ENCODE measurements at places on chromosomes 7 and 10.
A peak's percentile ranks its signal among the peaks of the same experiment; 100 is the strongest.

DNA sequence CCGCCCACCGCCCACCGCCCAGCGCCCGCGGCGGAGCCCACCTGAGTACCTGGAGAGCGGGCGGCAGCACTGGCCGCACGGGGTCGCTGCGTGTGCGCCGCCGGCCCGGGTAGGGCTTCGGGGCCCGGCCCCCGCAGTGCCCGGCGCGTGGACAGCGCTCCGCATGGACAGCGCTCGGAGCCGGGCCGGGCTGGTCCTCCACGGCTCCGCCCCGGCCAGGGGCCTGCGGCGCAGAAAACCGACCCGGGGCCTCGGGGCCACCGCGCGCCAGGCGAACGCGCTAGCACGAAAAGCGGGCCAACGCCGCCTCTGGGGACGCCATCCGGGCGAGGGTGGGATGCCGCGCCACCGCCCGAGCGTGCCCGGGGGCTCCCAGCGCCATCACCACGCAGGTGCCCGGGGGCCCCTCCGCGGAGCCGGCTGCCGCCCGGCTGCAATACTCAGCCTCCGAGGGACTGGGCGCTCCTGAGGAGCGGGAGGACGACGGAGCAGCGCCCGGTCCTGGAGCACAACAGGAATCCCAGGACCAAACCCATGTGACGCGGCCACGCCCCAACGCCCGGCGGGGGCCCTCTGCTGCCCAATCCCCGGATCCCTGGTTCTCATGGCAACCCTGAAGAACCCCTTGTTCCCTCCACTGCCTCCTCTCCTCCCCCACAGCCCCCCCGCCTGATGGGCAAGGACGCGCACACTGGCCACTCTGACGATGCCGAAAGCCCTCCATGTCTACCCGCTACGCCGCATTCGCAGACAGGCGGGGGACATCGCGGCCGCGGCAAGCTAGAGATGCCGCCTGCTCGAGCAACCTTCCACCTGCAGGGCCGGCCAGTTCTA is at the start of gene GRB10:
Gene GRB10 (minus strand): TSS at position 522 of the 834 bp plus-strand sequence. CDS start 50,574 bp downstream, outside the sequence.
- DNase-seq = peak; percentile 16

DNA sequence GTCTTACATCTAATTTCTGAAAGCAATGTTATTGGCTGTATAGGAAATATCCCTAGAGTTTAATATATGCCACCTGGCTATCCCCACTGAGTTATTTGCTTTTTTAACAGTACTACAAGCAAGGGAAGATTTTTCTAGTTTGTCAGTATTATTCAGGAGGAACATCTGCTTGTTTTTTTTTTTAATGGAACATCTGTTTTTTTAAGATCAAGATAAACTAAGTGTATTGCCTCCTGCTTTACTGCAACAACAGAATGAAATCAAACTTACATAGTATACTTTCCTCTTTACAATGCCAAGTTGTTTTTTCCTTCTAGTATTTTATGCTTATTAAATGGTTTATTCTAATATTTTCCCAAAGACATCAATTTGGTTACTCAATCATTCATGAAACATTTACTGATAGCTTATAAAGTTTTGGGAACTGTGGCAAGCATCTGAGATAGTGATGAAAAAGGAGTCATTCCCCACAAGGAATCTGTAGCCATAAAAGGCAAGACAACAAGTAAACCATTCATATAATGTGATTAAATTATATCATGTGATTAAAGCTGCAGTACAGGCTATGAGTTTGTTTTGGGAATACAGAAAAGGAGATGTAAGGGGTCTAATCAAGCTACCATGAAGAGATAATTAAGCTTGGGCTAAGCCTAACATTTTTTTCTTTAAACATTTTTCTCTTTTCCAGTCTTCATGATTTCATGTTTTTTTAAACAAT is 17.4 kb downstream of the MTPN start:
- DNase-seq = no peak

DNA sequence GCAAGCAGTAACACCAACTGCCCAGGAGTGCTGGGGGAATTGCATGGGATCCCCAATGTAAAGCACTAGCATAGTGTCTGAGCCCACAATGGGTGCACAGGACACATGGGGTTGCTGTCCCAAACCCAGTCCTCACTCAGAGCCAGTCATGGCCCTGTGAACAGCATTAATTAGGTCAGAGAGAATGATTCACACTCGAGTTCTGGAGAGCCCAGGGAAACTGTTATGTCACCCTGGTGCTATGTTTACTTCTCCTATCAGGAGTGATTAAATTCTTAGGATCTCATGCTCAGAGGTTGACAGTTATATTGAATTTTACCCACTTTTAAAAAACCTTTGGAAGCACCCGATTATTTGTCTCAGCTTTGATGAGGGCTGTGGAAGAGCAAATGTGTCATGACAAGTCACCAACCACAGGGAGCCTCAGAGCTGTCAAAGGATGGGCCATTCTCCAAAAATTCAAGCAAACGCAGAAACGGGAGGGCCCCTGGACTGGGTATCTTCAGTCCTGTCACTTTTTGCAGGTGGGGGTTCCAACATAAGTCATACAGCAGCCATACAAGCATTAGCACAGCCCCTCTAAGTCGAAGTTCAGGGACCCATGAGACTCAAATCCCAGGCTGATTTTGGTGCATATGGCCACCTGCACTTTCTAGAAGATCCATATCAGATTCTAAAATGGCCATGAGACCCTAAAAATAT is 1.3 kb upstream of the RASSF4 start:
- DNase-seq = no peak

DNA sequence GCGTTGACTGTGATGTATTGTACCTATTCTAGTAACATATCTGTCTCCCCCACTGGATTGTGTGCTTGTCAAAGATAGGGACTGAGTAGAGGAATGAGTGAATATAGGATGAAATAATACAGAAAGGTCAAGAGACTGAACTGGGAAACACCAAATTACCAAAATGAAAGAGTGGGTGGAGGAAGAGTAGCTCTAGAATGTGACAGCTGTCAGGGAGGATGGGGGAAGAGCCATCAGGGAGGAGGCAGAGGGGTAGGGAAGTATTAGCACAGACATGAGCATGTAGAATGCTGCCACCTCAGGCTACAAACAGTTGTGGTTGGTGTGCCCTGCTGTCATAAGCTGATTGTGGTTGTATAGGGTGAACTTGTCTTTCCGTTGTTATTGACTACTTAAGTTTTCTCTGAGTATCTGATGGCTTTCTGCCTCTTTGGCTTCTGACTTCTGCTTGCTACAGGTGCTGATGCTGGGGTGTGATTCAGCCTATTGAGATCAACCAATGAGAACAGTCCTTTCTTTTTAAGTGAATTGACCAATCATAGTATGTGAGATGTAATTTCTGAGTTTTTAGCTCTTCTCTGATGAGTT is 5.6 kb downstream of the CCSER2 start:
- DNase-seq = peak; percentile 83

- no peak for DNase-seq
Measured at GRCh38 chr7:152402384-152403250, 33.2 kb downstream of the KMT2C start.

DNA sequence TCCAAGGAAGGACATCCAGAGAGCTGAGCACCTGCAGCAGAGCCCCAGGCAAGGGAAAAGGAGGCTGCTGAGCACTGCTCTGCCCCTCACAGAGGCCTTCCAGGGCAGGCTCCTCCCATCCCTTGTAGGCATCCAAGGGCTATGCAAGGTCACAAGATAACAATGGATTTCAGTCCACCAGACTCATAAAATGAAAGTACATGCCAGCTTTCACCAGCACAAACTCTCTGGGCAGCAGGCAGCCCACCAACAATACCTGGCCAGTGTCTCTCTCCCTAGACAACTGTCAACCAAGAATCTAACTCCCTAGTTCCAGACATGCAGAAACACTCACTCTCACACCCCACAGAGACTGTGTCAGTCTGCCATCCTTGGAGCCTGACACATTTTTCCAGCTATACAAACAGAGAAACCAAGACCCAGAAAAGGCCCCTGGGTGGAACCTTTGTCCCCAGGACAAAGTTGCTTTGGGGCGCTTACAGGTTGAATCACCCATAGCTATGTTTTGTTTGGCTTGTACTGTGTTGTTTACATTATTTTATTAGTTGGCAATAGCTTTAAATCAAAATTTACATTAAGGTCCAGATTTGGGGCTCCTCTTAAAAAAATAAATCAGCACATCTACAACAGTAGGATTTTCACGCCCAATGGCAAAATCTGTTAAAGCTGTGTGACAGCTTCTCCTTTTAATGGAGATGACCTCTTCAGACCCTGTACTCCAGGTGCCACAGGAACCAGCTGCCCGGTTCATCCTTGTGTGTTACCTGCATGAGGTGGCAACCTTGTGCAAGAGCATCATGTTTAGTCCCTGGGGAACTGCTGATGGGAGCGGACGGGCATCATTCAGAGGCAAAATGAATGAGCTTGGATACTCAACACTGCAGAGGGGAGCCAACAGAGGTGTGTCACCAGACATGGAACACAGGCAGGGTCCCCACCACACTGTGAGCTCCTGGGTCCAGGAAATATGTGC is 5.2 kb downstream of the GRID1 start:
- DNase-seq = no peak
